CD4-positive, alpha-beta T cell treated with Interleukin-15 for 4 hours (primary cell): ENCODE measurements at places on chromosomes 4 and X.
A peak's percentile ranks its signal among the peaks of the same experiment; 100 is the strongest.

DNA sequence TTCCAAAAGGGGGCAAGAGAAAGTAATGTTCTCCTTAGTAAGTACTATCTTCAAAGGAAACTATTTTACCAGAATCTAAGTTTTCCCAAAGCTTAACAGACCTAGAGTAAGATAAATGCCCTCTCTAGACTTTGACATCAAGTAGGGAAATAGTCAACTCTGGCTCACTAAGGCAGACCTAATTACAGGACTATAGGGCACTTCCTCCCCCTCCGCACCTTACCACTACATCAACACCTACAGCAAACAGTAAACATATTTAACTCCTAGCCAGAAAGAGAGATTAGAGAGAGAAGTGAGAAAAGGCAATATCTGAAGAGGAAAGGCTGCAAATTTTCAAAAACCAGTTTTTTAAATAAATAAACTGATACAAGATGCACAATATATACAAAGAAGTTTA lies 60.4 kb downstream of the CNOT6L start:
- no peak for DNase-seq

DNA sequence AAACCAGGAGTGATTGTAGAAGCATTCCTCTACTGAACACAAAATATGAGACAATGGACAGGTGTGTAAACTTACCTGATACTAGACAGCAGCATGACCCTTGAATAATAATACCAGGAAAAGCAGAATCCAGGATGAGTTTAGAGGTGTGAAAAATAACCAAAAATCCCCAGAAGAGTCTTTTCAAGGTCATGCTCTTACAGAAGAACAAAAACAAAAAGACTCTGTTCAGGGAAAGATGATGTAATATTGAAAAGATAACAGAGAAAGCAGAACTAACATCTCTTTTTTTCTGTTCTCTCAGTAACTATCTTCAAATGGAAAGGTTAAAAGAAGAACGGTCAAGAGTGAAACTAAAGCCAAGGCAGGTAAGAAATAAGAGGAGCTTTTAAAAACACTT lies 14.0 kb upstream of the ARHGAP10 start:
- DNase-seq, result no peak

- DNase-seq, result peak; percentile 17
Measured at GRCh38 chr4:174156239-174156826, 127.1 kb downstream of the FBXO8 start.

DNA sequence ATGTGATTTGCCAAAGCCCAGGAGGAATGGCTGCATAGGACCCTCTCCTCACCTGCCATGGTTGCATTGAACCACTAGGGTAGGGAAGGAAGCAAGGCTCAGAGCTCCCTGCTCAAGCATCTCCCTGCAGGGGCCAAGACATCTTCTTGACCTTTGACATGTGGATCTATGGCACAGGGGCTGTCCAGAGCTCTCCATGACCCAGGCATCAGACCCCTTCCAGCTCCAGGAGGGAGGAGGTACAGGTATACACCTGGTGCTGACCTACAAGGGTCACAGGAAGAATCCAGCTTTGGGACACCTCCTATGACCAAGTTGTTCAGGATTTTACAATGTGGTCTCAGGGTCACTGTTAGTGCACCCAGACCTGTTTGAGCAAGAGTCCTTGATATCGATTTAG lies 23.2 kb upstream of the ASMTL start:
- DNase-seq, result no peak

GRCh38 chrX:82711457-82711856 lies 796.6 kb upstream of the POU3F4 start:
- DNase-seq, result no peak

DNA sequence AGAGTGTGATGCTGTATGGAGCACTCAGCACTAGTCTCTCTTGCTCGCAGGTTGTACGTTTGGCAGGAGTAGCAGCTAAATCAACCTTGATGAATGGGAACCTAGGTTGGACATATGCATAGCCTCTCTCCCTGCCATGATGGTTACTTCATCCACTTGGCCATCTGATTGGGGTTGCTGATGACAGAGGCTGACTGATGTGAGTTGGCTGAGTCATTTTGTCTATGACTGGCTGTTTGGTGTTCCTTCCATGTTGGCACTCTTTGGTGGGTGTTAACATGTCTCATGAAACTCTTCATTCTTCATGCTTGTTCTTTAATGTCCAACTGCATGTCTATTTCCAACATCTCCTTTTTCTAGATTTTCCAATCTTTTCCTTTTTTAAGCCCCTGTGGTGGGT lies 31.6 kb upstream of the SPARCL1 start:
- no peak for DNase-seq

DNA sequence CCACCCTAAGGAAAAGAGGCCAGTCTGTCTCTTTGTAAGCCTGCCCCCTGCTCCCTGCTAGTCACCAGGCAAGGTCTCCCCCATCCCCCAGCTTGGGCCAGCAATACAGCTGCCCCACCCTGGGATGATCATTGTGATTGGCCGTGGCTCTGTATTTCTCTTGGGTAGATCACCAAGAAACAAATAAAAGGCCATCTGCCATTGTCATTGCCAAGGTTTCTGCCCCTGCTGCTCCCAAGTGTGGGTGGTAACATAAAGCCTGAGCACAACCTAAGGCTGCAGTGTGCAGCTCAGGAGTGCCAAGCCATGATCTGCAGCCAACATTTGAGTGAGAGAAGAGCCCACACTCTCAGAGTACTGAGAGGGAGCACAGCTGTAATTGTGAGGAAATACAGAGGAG lies 241.0 kb upstream of the POF1B start:
- no peak for DNase-seq

- DNase-seq, result no peak
Measured at GRCh38 chrX:12610079-12610478, 181.1 kb upstream of the PRPS2 start.

DNA sequence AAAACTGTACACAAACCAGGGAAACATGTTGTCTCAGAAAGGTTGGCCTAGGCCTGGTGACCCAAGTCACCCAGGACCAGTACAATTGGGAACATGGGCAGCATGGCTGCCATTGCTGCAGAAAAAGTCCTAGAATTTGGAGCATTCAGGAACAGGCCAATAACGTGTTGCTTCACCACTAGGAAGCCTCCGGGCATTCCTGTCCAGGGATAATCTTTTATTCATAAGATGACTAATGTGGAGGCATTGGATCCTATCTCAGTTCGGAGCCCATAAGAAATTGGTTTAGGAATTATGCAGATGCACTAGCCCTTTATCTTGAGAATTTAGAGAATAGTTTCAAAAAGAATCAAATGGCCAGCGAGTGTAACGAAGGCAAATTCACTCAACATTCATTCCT lies 242.8 kb upstream of the NDST4 start:
- no peak for DNase-seq

GRCh38 chrX:103556963-103557612 lies 28.2 kb upstream of the TCEAL4 start:
- DNase-seq, result no peak

DNA sequence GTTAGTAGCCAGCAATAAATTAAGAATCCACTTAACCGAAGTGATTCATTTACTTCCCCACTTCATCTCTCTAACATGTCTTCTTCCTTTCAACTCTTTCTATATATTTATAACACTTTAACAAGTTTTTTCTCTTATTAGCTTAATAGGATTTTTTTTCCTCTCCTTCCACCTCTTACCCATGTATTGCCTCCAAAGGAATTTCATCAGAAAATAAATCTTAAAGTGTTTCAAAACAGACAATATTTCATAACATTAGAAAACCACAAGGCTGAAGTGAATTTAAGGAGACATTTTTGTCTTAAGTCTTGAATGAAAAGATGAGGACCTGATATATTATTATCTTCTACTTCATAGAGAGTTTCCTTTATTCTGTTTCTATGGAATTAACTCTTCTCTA lies 101.5 kb downstream of the PDGFC start:
- no peak for DNase-seq

DNA sequence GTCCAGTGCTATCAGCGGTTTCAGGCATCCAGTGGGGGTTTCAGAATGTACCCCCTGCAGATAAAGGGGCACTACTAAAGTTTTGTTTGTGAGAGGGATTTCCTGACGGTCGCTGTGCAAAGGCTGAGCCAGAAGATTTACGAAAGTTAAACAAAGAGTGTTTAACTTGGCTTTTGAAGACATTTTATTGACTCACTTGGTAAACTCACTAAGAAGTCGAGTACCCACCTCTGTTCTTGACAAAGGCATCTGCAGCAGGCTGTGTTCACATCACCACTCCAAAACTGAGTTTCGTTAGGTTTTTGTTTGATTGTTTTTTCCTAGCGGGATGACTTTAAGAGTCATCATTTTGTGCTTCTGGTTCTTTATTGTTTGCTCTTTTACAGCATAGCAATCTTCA lies 143.9 kb upstream of the TBL1X start:
- DNase-seq, result no peak

DNA sequence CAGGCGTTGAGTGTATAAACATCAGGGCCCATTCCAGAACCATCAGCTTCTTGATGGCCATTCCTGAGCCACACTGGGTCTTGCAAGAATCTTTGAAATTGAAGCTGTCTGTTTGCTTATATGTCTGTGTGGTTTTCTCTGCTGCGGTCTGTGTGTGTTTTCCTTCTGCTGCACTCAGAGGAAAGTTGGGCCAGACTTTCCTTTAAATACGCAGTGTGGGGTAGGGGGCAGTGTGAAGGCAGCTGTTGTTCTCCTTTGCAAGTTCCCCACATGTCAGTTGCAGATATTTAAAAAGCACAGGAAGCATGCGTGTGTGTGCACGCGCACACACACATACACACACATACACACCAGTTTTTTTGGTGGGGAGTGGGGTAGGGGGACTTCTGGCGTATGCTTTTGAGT lies 32.1 kb downstream of the CCKAR start:
- DNase-seq, result no peak

DNA sequence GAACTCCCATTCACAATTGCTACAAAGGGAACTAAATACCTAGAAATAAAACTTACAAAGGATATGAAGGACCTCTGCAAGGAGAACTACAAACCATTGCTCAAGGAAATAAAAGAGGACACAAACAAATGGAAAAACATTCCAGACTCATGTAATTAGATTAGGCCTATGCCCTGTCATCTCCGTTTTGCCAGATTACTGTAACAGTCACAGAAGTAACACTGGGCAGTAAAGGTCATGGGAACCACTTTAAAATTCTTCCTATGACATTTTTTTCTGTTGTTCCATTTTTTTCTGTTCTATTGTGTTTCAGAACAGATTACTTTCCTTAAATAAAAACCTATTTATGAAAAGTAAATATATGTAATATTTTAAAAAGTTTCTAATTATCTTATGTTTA lies 199.4 kb upstream of the CENPE start:
- DNase-seq, result no peak

GRCh38 chr4:97105347-97106099 lies 1037.8 kb downstream of the STPG2 start:
- no peak for DNase-seq

DNA sequence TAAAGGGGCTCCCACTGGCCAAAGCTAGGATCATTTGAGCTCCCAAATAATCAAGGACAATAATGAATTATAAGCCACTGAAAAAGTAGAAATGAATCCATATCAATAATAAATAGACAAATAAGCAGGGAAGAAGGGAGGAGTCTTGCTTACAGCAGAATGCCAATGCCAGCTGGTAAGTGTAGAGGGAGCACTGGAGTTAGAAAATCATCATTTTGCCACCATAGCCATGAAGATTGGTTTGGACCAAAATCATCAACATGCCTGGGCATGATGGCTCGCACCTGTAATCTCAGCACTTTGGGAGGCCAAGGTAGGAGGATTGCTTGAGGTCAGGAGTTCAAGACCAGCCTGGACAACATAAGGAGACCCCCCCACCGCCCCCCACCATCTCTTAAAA lies 20.4 kb upstream of the SH3KBP1 start:
- no peak for DNase-seq

DNA sequence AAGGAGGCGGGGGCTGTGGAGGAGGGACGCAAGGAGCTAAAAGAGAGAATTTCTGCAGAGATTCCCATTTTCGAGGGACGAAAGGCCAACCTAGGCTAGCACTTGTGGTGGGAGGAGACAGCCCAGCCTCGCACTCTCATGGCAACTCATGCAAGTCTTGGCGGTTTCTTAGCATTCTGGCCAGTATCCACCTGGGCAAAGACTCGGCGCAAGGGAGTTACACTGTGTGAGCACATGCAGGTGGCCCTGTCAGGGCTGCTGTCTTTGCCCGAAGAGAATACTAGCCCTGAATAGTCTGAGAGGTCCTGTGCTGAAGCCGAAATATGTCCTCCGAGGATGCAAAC lies 15.5 kb downstream of the MCF2 start:
- no peak for DNase-seq

DNA sequence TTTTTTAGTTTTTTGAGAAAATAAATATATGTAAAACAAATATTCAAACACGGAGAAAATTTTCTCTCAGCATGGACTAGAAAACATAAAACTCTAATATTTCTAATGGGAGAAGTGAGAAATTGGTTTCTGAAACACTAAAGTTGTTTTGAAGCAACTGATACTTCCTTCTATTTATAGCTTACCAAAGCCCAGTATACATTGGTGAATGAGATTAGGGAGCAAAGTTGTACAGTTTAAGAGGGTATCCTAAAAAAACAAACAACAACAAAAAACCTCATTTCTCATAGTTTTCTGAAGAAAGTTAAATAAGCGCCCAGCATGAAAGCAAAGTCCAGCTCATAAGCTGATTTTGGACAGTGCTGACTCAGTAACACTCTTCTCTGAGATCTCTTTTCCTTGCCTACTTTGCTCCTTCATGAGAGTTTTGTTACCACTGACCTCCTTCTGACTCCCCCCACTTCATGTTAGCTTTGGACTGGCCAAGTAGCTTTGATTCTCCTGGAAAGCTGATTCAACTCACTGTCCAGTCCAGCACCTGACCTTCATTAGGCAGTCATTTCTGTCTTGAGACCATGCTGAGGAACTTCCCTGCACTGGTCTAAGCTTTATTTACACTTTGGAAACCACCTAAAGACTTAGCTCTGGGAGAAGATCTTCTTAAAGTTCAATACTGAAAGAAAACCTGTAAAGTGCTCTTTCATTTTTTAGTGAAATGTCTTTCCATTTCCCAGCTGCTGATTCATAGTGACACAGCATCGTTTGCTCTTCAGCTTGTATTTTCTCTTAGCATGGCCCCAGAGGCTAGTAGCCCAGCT lies 21.8 kb upstream of the P2RY10 start:
- no peak for DNase-seq

GRCh38 chrX:32267796-32268195 lies 943.6 kb downstream of the DMD start:
- DNase-seq, result no peak

GRCh38 chr4:60805500-60806313 lies 394.4 kb upstream of the ADGRL3 start:
- no peak for DNase-seq

GRCh38 chr4:108365551-108365950 lies 196.8 kb upstream of the LEF1 start:
- DNase-seq, result no peak

DNA sequence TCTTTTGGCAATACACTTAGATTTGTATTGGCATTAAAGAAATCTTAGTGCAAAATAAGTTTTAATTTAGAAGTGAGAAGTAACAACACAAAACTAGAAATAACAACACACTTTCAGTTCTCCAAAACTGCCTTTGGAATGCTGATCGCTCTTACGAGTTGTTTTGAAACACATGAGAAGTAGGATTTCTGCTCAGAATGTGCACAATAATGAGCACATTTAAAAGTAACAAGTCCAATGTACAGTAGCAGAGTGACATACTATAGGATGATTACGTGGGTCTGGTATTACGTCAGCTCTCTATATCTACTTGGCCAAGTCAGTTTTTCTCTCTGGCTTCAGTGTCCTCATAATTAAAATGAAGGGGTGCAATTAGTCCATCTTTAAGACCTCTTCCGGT lies 164.8 kb downstream of the CHM start:
- DNase-seq, result no peak

GRCh38 chr4:38078590-38079421 lies 118.6 kb downstream of the PTTG2 start:
- no peak for DNase-seq

GRCh38 chr4:130479020-130479419 lies 1383.1 kb downstream of the C4orf33 start:
- DNase-seq, result no peak
